Lung (tissue), 17 donors: ENCODE measurements at places on chromosomes 3 and 15.

DNA sequence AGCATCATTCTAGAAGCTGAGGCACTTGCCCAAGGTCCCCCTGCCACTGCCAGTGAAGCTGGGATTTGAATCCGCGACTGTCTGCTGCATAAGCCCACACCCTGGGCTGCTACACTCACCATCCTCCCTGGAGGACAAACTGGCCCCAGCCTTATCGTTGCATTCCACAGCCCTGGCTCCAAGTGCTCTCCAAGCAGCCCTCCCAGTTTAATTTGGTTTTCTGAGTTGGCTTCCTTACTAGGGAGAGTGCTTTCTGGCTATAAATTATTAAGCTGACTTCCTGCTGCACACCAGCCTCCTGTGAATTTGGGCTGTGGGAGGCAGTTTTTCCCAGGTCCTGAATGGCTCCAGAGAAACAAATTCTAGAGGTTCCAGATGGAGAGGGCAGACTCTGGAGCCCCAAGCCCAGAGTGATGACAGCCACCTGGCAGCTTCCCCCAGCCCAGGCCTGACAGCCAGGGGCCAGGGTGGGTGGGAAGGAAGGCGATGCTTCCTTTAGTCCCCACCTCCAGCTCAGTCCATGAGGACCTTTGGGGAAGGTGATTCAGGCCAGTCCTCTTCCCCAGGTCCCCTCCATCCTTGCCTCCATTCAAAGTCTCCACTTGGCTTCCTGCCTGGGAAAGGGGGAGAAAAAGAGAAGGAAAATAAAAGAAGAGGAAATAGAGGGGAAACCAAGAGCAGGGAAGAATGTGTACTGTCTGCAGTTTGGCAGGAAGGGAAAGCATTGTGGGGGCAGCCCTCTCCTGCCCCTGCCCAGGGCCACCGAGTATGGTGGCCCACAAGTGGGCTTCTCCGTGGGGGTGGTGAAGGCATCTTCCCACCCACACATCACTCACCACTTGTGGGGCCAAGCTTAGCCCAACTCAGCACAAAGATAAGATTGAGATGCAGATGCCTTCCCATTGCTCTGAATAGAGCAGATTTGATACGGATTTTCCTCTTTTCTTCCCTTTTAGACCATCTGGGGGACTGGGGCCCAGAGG lies 69.6 kb downstream of the SEMA5B start:
- DNase-seq: peak; percentile 56

DNA sequence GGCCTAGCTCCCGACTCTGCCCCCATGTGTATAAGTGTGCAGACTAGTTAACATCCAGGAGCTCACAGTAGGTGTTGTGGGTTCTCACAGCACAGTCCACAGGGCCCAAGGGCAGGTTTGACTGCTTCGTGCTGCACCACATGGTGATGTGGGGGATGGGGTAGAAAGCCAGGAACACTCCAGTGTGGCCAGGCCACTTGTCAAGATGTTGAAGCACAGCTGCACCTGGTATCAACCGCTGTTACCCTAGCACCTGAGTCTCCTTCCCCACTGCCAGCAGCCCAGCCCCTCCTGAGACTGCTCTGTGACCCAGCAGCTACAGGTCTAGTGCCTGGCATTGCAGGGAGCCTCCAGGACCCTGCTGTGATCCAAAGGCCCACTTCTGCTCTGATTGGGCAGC lies 53.4 kb downstream of the CHDH start:
- DNase-seq: no peak

DNA sequence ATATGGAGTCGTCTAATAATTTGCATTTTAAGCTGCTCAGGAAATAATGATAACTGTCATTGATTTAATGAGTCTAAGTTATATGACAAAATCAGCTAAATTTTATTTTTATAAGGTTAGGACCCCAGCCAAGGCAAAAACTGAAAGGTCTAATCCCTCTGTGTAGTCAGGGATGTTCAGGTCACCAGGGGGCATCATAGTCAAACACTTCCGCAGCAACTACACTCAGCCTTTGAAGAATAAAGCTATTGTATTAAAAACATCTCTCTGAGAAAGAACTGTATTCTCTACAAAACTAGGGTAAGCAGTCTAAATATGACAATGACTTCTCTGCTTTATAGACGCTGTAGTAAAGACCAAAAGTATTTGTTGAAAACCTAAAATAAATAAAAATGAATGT lies 15.0 kb downstream of the INTS14 start:
- peak; percentile 55 for DNase-seq

GRCh38 chr3:29697989-29698388 lies 417.1 kb downstream of the RBMS3 start:
- no peak for DNase-seq

DNA sequence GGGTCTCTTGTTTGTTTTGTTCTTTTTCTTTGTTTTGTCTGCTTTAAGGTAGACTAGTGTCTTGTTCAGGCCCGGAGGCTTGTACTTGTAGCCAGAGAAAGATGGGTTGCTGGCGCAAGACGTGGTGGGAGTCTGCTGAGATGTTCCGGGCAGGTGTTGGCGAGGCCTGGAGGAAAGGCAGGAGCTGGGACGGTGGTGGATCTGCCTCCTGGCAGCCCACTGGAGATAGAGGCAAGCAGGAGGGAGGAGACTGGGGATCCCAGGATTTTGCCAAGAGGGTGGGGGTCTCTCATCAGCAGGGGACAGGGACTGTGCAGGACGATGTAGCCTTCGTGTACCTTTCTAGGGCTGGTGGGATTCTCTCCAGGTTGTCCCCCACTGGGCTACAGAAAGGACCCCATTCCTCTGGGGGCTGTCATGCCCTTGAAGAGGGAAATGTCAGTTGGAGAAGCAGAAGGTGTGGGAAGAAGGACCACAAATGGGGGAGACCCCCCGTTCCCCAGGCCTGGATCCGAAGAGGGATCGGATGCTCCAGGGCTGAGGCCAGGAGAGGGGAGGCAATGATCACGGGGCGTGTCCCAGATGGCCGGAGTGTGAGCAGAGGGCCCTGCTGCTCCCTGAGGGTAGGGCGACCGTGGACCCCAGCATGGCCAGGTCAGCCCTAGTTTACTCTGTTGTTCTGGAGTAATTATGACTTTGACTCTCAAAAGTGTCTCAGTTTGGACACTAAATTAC lies 7.0 kb downstream of the CHAC1 start:
- DNase-seq: no peak

- no peak for DNase-seq
Observed at GRCh38 chr3:9744162-9744561, 5.6 kb upstream of the OGG1 start.

DNA sequence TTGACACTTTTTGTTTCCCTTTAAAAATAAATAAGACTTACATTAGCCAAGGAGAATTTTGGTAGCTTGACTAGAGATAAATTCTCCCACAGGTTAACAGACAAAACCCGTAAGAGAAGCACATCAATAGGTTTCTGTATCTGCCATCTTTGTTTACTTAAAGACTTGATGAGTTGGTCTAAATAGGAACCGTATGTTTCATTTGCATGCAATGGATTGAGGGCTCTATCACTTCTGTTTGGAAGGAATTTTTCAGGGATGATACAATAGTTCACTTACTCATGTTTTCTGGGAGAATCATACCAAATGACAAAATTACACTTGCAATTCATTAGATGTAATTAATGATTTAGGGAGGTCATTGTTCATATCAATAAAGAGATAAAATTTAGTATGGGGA lies 631.5 kb upstream of the NR2F2 start:
- no peak for DNase-seq

DNA sequence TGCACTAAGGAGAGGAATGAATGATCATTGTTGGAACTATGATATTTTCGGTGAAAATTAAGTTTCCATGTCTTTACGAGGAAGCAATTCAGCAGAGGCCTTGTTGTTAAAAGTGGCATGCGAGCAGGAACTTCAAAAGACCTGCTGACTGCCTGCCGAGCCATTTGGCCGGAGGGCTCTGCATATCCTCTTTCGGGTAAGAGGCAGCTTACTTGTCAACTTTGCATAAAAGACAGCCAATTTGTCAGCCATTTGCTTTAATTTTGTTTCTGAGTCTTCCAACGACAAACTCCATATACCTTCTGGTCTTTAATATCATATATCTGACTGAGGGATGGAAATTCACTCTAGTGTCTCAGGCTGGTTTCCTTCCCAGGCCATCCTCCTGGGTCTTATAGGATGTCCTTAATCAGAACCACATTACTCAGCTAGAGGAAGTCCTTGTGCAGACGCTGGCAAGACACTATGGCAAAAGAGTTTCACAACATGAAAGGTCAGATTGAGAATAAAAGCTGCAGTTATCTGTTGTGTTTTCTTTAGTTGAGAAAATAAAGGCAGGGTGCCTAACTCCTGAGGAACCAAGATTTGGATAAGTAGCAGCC lies 128.7 kb upstream of the WNT5A start:
- no peak for DNase-seq

GRCh38 chr3:16520970-16521881 lies 7.7 kb upstream of the RFTN1 start:
- DNase-seq: peak; percentile 87

DNA sequence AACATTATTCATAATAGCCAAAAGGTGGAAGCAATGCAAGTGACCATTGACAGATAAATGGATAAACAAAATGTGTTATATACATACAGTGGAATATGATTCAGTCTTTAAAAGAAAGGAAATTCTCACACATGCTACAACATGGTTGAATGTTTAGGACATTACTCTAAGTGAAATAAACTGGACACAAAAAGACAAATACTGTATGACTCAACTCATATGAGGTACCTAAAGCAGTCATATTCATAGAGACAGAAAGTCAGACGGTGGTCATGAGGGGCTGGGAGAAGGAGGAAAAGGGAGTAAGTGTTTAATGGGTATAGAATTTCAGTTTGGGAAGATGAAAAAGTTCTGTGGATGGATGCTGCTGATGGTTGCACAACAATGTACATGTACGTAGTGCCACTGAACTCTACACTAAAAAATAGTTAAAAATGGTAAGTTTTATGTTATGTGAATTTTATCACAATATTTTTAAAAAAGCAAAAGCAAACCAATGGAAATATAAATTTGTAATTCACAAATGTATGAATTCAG lies 5.3 kb downstream of the TXNRD3 start:
- DNase-seq: no peak

- no peak for DNase-seq
Observed at GRCh38 chr3:37521429-37521828, 340.3 kb upstream of the CTDSPL start.

DNA sequence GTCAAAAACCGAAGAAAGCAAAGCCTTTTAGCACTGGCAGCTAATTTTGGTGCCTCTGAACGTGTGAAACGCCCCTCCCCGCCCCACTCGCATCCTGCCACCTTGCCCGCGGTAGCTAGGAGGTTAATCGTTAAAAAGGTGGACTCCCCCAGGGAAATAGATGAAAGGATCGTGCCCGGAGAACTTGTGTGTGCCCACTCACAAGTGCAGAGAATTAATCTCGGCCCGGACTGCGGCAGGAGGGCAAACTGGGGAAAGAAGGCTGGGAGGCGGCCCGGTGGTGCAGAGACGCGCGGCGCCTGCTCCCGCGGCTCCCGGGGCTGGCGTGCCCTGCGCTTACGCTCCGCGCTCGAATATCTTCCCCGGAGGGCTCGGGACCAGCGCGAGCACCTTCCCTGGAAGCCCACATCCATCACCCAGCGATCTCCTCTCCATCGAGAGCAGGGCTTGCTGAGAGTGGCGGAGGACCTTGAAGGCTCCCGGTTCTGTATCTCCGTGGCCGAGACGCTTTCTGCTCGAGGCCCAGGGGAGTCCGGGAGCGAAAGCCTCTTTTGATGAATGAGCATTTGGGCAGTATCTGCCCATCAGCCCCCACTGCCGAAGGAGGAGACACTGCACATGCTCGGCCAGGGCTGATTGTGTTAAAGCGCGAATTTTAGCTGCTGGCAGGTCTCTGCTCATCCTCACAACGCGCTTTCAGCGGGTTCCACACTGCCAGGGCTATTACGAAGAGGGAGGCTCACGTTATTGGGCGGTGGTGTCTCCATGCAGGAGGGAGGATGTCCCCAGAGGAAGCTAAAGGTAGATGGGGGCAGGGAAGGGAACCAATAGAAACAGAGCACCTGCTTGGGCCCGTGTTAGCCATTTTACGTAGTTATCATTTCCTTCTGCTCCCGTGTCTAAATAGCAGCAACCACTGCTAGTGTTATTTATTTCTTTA lies 1.3 kb upstream of the SPTSSB start:
- peak; percentile 15 for DNase-seq

DNA sequence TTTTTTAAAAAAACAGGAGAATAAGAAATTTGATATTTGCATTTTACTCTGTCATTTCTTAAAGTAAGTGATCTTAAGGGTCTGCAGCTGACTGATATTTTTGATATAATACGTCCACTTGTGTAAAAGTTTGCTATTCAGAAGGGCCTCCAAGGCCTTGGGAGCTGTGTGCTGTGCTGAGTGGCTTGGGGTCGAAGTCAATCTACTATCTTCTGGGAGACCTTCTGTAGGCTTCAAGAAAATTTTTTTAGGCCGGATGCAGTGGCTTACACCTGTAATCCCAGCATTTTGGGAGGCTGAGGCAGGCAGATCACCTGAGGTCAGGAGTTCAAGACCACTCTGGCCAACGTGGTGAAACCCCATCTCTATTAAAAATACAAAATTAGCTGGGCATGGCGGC lies 26.3 kb downstream of the THSD4 start:
- DNase-seq: no peak

DNA sequence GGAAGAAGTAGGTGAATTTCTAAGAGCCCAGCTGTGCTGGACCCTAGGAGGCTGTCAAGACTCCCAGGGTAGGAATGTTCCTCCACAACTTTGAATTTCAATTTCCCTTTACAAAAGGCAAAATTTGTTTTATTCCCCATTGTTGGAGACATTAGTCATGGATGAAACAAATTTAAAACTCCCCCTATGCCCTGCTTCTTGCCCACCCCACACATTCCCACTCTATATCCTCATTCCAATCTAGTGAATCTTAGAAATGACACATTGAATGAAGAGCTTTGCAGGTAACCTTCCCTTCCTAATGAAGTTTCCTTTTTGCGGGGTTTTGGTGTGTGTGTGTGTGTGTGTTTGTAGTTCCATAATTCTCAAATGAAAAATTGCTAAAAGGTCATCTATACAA lies 72.6 kb downstream of the CCNL1 start:
- no peak for DNase-seq

DNA sequence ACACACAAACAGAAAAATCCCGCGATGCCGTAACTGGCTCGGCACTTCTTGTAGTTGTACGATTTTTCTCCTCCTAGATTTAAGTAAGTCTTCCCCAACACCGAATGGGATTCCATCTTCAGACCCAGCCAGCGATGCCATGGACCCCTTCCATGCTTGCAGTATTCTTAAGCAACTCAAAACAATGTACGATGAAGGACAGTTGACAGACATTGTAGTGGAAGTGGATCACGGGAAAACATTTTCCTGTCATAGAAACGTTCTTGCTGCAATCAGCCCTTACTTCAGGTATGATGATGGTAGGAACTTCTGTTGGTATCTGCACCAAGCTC lies 763 bp downstream of the KBTBD8 start:
- DNase-seq: peak; percentile 4

GRCh38 chr15:90840954-90841353 lies 27.4 kb upstream of the FURIN start:
- no peak for DNase-seq
